Stimulated activated naive B cell treated with anti-CD40 and anti-IgM and Interleukin-4, amounts not matched to agents 10 μg/mL and 1 μg/mL and 100 μg/mL, for 72 hours (primary cell): ENCODE measurements at places on chromosomes 6 and 20.

- no peak for DNase-seq
These were observed 12.9 kb downstream of the RPS6KA2 start for GRCh38 chr6:166614171-166614583.

DNA sequence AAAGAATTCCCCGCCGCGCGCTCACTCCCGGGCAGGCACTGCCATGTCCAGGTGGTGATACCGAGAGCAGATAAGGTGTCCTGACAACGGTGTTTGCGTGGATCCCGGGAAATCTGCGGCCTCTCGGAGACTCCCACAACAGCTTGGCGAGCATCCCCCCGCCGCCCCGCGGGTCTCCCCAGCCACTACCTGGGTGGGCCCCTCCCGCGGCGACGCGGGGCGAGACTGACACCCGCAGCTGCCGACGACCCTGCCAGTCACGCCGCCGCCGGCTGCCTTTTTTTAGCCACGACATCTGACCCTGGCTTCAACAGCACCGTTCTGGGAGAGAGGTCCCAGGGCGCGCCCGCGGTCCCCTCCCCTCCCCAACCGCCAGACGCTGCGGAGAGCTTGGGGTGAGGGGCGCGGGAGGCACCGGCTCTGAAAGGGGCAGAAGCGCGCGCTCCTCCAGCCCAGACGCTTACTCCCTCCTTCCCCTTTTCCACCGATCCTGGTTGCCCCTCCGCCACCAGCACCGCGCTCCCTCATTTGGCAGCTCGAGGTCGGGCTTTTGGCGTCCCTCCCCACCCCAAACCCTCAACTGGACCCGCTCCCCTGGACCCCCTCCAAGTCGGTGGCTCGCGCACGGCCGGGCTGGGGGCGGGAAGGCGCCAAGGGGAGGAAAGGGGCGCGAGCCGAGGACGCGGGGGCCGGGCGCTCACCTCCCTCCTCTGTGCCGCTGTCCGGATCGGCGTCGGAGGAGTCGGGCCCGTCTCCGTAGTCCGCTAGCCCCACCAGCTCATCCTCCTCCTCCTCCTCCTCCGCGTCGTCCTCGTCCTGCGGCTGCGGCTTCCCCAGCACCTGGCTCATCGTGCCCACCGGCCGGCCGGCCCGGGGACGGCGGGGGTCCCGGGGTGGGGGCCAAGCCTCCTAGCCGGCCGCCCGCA lies 665 bp downstream of the RRAGD start:
- peak; percentile 33 for DNase-seq

- DNase-seq: no peak
These were observed 25.5 kb upstream of the WFDC2 start for GRCh38 chr20:45444050-45444449.

DNA sequence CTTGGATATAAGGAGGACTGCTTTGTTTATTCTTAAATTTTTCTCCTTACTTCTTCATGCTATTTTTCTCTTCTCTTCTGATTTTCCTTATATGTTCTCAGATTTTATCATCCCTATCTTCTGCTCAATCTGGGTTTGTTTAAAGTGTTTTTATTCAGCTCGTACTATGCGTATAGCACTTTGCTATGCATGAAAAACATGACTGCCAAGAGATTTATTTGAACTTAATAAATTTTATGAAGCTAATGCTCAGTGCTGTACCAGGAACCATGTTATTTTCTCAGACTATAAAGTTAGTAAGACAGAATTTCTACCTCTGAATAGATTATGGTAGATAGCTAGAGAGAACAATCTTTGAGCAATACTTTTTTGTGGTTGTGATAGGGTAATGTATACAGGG lies 305.9 kb downstream of the LAMA2 start:
- no peak for DNase-seq

GRCh38 chr6:44781912-44782597 lies 394.5 kb downstream of the CDC5L start:
- DNase-seq: no peak

- DNase-seq: no peak
These were observed 584 bp downstream of the VPS52 start for GRCh38 chr6:33271117-33271467.

- DNase-seq: no peak
These were observed 44.0 kb downstream of the VSTM2L start for GRCh38 chr20:37946946-37947345.

DNA sequence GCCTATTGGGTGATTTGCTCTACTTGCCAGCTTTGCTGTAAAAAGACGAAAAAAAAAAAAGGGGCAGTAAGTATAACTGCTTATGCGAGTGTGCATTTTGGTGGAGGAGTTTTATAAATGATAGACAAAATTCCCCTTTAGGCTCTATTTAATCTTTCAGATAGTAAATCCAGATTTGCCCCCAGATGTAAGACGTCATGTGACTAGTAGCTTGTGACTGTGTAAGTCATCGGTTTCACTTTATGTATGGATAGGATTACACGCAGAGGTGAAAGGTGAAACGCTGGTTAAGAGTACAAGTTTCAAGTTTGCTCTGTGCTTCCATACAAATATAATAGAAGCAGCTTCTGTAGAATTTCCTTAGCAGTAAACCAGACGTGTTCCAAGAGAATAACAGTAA lies 7.9 kb downstream of the RAB32 start:
- DNase-seq: no peak

- no peak for DNase-seq
These were observed 20.9 kb upstream of the EPM2A start for GRCh38 chr6:145756170-145756662.

- DNase-seq: peak; percentile 69
These were observed 11.4 kb downstream of the SYNGAP1 start for GRCh38 chr6:33430991-33431879.

GRCh38 chr6:34094474-34095135 lies 51.3 kb downstream of the GRM4 start:
- DNase-seq: no peak

- DNase-seq: no peak
These were observed 289.6 kb downstream of the PREX1 start for GRCh38 chr20:48538058-48538825.

- no peak for DNase-seq
These were observed 59.8 kb downstream of the CCDC170 start for GRCh38 chr6:151553416-151554165.

DNA sequence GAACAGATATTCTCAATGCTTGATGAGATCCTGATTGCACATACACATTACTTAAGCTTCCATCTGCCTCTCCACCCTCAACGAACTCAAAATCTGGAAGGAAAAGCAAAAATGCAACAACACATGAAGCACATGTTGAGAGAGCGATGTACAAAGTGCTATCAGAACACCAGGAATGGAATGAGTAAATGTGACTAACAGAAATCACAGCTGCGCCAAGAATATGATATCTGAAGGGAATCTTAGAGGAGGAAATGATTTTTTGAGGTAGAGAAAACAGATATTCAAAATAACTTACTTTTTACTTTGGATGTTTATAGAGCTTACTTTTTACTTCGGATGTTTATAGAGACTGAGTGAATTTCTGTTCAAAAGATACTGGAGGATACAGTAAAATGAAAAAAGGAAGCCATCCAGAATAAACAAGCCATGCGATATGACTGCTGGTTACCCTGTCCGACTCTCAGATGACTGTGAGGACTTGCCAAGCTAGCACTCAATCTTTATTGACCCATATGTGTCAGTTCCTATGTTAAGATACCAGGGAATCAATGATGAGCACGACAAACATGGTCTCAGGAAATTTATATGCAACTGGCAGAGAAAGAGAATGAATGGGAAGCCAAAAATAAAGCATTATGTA lies 102.0 kb downstream of the SMLR1 start:
- DNase-seq: no peak

- DNase-seq: no peak
These were observed 1.2 kb downstream of the GGT7 start for GRCh38 chr20:34871320-34871926.

DNA sequence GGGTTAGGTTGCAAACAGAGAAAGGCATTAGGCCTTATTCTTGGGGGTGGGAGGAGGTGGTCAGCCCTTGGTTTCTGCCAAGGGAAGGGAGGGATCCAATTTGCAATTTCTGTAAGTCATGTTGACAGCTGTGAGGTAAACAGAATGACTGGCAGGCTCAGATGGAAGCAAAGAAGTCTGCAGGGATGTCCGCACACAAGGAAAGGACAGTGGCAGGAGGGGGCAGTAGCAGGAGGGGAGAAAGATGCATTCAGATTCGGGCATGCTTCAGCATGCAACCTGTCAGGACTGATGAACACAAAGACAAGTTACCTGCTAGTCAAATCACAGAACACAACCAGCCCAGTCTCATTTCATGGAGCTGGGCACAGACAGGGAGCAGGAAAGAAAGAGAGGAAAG lies 217.9 kb upstream of the FOXA2 start:
- DNase-seq: no peak

DNA sequence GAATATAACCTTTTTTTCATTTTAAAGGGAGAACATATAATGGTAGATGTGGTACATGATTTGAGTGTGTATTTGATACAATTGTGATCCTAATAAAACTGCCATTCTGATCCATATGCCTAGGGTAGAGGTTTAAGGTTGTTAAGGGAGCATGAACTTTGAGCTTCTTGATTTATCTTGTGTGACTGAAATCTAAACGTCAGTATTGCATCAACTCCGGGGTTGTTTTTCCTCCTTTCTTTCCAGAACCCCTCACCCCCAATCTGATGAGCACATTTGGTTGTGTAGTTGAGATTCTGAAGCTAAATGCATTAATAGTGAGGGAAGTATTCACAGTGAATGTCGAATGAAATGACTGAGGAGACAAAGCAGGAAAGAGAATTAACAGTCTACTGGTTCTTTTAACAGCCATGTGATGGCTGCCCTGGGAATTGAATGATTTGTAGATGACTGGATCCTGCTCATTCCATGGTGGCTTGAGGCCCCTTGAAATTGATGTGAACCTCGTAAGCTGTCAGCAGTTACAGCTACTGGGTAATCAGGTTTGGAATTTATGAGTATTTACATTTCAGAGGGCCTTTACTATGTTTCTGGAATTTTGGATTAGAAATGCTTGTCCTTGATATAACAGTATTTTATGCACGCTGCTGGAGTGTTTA lies 44.8 kb downstream of the FARS2 start:
- DNase-seq: no peak
